ENCODE measurements at places on chromosomes 12 and 14.

DNA sequence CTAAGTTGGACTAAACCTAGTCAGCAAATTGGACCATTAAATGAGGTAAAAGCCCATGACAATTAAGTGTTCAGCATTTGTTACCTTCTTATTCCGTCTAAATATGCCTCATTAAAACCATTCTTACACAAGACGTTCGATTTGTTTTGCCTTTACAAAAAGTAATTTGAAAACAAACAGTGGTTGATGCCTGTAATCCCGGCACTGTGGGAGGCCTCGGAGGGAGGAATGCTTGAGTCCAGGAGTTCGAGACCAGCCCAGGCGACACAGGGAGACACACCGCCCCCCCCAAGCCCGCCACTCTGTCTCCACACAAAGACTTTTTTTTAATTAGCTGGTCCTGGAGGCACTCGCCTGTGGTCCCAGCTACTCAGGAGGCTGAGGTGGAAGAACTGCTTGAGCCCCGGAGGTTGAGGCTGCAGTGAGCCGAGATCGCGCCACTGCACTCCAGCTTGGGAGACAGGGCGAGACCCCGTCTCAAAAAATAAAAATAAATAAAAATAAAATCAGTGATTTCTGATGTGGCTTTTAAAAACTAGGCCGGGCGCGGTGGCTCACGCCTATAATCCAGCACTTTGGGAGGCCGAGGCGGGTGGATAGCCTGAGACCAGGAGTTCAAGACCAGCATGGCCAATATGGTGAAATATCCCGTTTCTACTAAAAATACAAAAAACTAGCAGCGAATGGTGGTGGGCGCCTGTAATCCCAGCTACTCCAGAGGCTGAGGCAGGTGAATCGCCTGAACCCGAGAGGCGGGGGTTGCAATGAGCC is 856 bp upstream of the EIF4B start:
- DNase-seq: peak; percentile 7

- no peak for DNase-seq
Observed at GRCh38 chr12:97322388-97322787, 140.2 kb upstream of the RMST start.

GRCh38 chr12:112751844-112752243 is 39.7 kb upstream of the RPH3A start:
- no peak for DNase-seq

GRCh38 chr12:27573972-27574371 is 50.0 kb downstream of the PPFIBP1 start:
- DNase-seq: no peak

GRCh38 chr12:10891937-10892336 is 7.9 kb upstream of the PRH1 start:
- no peak for DNase-seq

DNA sequence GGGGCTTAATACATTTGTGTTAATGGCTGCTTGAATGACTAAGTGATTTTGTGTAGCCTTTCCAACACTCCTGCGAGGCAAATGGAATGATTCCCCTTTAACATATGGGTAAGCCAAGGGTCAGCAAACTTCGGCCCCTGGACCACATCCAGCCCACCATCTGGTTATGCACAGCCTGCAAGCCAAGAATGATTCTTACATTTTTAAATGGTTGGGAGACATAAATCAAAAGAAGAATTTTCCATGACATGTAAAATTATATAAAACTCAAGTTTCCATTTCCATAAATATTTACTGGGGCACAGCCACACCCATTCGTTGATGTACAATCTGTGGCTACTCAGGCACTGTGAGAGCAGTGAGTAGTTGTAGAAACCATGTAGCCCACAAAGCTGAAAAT is 9.0 kb downstream of the SLC8B1 start:
- DNase-seq: no peak

GRCh38 chr12:90449611-90450010 is 505.4 kb downstream of the CCER1 start:
- no peak for DNase-seq

DNA sequence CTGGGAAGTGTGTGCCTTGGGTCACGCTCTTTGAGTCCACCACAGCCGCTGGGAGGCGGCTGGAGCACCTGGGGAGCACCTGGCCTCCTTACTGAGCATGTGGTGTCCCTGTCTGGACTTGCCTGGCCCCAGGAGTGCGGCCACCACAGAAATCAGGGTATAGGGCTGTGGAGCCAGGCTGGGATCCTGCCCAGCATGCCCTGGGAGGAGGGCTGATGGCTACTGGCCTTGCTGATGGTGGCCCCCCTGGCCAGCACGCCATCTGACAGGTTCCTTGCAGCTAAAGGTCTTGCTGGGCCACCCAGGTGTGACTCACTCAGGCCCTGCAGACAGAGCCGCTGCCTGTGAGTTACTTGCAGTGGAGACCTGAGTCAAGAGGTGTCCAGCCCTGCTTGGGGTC is 6.0 kb downstream of the ULK1 start:
- DNase-seq: no peak

DNA sequence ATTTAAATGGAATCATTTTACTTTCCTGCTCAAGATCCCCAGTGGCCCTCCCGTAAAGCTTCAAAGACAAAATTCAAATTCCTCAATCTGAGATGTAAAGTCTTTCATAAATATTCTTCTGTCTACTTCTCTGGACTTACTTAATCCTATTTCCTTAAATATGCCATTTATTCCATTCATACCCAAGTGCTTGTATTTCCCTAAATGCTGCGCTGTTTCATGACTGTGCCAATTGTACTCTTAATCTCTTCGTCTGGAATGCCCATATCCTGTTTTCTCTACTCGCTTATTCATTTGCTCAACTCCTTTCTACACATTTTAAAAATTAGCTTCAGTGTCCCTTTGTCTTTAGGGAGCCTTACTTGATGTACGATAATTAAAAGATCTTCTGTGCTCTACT is 280.1 kb downstream of the CPNE8 start:
- DNase-seq: no peak

DNA sequence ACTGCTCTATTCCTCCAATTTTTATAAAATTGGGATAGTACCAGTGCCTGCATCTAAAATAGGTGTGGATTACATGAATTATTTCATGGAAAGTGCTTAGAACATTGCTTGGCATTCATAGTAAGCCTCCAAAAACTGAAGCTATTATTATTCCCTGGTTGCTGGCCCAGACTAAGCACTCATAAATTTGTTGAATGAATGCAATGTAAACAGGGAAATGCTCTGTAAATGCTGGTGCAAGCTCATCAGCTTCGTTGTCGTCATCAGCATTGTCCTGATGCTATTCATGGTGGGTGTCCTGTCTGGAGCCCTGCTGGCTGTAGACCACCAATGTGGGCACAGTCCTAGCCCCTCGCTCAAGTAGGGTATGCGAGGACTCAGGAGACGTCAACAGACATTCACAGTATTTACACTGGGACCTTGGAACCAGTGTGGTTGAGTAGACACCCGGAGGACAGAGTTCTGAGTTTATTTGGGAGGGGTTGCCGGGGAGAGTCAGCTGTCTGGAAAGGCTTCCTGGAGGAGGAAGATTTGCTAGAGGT is 16.5 kb downstream of the BDKRB2 start:
- DNase-seq: no peak

DNA sequence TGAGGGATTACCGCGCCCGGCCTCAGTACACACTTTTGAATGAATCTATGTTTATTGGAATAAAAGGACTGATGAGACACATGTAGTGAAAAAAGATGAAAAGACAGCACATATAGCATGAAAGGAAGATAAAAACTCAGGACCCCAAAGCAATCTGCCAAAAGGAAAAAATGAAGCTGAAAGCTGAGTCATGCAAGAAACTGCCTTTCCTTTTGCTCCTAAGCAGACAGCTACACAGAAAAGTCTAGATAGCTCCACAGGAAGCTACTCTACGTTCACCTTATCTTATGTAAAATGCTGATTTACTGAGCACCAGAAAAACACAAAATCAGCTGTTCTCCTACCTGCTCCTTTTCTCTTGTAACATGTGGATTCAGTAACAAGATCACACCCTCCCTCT is 128.4 kb downstream of the NTF3 start:
- DNase-seq: no peak

DNA sequence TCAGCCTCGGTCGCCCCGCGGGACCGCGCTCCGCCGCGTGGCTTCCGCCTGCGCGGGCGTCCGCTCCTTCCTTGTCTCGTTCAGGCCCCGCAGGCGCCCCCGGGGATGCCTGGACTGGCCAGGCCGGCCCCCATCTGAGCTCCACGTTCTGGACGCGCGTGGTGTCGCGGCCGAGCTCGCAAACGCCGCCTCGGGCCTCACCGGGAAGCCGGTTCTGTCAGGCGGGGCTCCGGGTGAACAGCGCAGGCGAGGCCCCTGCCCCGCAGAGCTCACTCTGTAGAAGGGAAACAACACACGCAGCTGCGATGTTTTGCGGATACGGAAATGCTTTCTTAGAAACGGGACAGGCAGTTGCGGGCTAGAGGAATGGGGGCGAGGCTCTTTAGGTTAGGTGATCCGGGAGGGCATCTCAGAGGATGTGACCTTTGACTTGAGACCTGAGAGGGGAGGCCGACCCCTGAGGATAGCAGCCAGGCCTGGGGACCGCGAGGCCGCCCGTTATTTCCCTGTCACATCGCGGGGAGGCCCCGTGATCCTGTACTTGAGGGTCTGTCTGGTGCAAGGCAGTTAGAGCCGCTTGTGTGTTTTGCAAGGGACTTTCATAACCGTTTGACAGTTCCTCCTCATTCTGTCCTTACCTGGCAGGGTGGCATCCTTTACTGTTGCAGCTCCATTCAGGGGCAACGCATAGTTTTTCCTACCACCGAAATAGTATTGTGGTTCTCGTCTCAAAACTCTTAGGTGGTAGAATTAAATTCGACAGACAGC is 584 bp downstream of the VRK1 start:
- no peak for DNase-seq

- DNase-seq: no peak
Observed at GRCh38 chr12:70467918-70468733, 102.0 kb downstream of the KCNMB4 start.

GRCh38 chr12:58465418-58465817 is 454.9 kb downstream of the LRIG3 start:
- no peak for DNase-seq

GRCh38 chr12:6935371-6936193 is 7.8 kb downstream of the ATN1 start:
- no peak for DNase-seq

GRCh38 chr14:35878272-35879150 is 52.4 kb downstream of the BRMS1L start:
- no peak for DNase-seq

- DNase-seq: no peak
Observed at GRCh38 chr12:116861320-116861719, 19.9 kb downstream of the HRK start.

GRCh38 chr12:67239061-67239460 is 30.1 kb upstream of the CAND1 start:
- no peak for DNase-seq

DNA sequence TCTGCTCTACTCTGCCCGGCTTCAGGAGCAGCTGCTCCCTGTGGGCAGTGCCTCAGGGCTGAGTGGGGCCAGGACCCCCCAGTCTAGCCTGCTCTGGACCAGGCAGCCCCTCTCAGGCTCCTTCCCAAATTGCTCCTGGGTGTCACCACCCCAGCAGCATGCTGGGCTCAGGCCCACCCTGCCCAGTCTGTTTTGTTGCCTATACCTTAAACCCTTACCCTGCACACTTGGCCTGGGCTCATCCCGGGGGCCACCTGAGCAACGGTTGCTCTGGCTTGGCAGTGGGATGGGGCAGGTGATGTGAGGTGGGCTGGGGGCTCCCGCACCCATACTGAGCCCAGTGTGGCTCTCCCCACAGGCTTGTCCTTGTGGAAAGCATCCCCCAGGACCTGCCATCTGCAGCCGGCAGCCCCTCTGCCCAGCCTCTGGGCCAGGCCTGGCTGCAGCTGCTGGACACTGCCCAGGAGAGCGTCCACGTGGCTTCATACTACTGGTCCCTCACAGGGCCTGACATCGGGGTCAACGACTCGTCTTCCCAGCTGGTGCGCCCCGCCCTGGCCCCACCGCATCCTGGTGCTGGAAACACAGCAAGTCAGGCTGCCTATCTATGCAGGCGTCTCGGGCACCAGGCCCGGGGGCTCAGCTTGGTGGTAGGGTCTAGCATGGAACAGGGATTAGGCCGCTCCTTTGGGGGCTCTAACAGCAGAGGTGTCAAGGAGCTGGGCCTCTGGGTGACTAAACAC is 3.9 kb downstream of the PLD4 start:
- no peak for DNase-seq

GRCh38 chr12:12266389-12266872 is 413 bp downstream of the LRP6 start:
- DNase-seq: no peak

- DNase-seq: peak; percentile 76
Observed at GRCh38 chr12:108565976-108566375, 3.6 kb downstream of the ISCU start.

DNA sequence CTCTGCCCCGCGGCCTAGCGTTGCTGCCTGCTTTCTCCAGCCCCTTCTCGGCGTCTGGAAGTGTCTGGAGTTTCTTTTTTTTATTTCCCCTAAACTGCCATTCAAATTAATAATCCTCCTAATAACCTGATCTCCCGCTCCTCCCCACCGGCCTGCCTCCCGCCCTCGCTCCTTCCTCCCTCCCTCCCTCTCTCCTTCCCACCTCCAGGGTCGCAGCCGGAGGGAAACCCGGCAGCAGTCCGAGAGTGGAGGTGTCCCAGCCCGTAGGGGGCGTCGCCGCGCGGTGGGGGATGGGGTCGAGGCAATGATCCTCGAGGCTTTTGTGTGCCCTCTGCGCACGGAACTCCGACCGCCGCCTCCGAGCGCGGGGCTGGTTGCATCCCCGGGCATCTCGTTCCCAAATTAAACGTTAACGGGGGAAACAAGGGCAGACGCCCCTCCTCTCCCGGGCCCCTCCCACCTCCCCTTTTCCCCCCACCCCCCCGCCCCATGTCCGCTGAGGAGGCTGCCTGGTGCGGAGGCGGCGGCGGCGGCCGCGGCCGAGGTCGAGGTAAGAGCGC is 1.0 kb upstream of the SOCS2 start:
- DNase-seq: peak; percentile 72

DNA sequence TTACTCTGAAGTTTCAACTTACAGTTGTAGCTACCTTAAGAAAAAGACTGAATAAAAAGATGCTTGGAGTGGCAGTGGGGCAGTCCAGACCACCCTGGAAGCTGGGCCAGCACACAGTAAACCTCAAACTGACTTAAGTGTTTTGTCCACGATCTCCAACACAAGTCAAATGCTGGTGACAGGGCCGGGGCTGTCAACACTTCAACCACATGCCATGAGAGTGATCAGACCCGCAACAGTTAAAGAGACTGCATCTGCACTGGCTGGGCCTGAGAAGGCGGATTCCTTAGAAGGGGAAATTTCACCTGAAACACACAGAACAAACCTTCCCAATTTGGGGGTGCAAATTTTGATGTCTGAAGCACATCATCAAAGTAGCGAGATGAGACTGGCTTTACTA is 223.5 kb upstream of the CAND1 start:
- DNase-seq: no peak

DNA sequence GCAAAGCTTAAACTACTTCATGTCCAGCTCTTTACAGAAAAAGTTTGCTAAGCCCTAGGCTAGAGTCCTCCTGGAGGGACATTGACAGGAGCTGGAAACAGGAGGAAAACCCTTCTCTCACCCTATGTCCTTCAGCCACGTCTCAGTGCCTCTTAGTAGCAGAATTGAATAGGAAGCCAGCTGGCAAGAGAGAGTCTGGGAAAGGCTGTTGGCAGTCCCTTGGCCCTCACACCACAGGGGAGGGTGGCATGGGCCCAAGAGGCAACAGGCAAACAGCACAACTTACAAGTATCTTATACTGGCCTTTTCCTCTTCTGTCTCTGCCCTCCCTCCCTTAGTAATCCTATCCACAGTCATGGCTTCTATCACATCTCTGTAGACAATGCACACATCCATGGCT is 27.7 kb upstream of the DHRS2 start:
- no peak for DNase-seq

- DNase-seq: no peak
Observed at GRCh38 chr12:110936367-110937103, 16.2 kb upstream of the MYL2 start.

- no peak for DNase-seq
Observed at GRCh38 chr14:35412272-35413056, 7.9 kb upstream of the NFKBIA start.

Measured in activated CD4-positive, alpha-beta T cell treated with anti-CD3 and anti-CD28 coated beads for 4 hours (primary cell).